ENCODE measurements at places on chromosomes 6 and 20.

- DNase-seq: no peak
These were observed 36.6 kb upstream of the HDAC2 start for GRCh38 chr6:114007516-114007915.

DNA sequence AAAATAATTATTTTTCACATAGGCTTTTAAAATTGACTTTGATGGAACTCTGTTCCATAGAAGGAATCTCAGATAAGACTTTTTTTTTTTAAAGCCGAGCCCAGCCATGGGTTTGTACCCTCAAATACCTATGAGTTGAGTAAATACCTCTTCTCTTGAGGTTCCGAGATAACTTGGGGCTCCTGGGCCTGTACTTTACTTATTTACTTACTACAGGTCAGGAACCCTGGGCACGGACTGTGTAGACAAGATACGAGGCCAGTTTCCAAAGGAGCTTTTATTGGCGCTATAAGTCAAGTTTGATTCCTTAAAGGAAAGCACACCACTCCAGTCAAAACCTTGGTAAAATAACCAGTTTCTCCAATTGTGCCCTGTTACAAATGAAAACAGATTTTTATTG is 7.5 kb downstream of the AFG1L start:
- no peak for DNase-seq

GRCh38 chr6:37041521-37041920 is 36.1 kb downstream of the FGD2 start:
- no peak for DNase-seq

DNA sequence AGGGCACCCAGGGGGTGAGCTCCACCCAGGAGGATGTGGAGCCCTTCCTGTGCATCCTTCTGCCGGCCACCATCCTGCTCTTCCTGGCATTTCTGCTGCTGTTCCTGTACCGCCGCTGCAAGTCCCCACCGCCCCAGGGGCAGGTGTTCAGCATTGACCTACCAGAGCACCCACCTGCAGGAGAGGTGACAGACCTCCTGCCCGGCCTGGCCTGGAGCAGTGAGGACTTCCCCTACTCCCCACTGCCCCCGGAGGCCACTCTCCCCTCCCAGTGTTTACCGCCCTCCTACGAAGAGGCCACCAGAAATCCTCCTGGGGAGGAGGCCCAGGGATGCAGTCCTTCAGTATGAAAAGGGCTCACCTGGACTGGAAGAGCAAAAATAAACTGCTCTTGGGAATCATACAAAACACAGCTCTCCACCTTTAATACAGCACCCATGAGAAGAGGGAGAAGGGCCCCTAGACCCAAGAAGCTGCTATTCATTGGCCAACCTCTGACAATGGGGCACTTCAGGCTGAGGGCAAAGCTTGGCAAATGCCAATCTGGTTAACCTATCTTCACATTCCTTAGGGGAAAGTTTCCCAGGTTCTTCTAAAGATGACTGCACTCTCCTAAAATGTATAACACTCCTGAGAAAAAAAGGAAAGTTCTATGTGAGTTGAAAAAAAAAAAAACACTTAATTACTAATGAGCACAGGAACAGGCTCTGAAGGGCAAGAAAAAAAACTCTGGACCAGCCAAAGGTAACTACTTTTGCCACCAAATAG is 5.0 kb downstream of the SMIM28 start:
- DNase-seq: no peak

- DNase-seq: no peak
These were observed 108.5 kb downstream of the LY86 start for GRCh38 chr6:6696867-6697531.

DNA sequence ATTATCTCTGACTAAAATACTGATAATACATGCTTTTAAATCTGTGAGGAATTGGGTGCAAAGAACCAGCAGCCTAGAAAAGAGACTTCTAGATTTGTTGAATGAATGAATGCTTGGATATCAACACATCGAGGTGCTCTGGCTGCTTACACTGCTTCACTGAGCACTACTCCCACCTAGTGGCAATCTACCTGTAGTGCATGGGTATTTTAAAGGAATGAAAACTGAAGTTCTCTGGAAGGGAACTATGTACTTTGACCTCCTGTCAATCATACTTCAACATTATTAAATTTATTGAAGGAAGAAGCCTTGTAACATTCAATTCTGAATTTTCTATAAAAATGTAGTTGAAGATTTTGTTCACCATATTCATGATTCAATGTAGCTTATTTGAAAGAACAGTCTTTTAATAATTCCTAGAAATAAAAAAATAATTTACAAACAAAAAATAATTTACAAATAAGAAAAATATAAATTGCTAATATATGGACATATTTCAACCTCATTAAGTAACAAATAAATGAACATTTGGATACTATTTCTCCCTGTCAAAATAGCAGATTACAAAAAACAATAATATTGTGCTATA is 111.2 kb upstream of the MMS22L start:
- peak; percentile 37 for DNase-seq

- DNase-seq: no peak
These were observed 103.8 kb upstream of the BEND6 start for GRCh38 chr6:56851074-56851473.

DNA sequence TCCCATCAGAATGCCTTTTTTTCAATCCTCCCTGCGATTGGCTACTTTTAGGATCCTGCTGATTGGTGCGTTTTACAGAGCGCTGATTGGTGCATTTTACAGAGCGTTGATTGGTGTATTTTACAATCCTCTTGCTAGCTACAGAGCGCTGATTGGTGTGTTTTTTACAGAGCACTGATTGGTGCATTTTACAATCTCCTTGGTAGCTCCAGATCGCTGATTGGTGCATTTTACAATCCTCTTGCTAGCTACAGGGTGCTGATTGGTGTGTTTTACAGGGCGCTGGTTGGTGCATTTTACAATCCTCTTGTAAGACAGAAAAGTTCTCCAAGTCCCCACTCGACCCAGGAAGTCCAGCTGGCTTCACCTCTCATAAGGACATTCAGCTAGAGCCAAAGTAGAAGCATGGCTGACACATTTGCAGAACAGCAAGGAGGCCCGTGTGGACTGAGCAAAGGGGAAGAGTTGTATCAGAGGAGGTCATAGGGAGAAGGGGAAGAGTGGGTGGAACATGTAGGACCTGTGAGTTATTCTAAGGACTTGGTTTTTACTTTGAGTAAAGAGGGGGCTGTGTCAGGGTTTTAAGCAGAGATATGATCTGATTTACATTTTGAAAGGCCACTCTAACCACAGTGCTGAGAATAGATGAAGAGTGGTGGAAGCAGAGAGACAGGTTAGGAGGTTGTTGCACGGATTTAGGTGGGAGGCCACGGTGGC is 2.6 kb downstream of the ALDH5A1 start:
- no peak for DNase-seq

DNA sequence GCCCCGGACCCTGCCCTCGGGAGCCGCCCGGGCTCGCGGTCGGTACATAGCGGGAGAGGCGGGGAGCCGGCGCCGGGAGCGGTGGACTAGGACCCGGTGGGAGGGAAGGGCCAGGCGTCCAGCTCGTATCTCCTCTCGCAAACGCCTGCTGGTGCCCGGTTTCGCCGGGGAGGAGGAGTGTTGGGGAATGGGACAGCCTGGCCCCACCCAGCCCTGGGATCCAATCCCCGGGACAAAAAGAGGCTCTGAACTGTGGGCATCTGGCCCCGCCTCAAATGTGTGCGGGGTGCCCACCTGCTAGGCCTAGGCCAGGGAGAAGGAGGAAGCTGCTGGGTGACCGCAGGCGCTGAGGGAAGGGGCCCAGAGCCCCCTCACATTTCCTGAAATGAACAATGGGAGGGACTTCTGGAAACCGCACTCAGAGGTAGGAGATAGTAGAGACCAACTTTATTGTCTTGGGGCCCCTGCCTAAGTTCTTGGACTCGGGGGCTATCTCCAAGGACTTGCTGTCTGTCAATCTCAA is at the start of gene KCNK17:
Gene KCNK17, minus strand, starts transcription at position 147 of the 523 bp plus-strand sequence. Its CDS starts 99 bp downstream, at position 48.
- DNase-seq: no peak

DNA sequence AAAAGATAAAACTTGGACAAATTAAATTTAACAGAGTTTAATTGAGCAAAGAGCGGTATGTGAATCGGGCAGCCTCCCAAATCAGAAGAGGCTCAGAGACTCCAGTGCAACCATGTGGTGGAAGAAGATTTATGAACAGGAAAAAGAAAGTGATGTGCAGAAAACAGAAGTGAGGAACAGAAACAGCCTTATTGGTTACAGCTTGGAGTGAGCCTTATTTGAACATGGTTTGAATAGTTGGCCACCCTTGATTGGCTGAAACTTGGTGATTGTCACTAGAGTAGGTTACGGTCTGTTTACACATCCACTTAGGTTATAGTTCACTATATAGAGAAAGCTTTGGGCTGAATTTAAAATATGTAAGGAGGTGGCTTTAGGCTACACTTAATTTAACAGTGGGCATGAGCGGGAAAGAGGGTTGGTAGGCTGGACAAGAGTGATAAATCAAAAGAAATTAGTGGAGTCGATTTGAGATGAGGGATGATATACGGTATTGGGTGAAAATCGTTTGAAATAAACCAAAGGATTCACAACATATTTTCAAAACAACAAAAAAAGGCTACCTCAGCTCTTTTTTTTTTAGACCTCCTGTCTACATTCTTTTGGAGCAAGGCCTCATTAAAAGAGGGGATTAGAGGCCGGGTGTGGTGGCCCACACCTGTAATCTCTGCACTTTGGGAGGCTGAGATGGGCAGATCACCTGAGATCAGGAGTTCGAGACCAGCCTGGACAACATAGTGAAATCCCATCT is 84.3 kb upstream of the PREP start:
- DNase-seq: no peak

DNA sequence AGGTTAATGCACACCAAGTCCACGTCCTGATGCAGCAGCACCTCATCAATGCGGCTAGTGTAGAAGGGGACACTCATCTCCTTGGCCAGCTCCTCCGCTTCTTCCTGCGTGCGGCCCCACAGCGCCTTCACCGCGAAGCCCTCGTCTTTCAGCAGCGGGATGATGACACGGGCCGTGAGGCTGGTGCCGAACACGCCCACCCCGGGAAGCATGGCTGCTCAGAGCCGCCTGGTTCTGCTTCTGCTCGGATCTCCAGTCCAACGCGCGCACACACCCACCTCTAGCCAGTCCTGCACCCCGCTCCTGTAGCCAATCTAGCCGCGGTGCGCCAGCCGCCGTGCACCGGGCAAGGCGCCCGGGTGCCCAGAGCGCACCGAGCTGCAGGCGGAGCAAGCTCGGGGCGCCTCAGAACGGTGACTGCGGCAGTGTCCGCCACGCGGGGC is 700 bp downstream of the GFOD1 start:
- peak; percentile 50 for DNase-seq

DNA sequence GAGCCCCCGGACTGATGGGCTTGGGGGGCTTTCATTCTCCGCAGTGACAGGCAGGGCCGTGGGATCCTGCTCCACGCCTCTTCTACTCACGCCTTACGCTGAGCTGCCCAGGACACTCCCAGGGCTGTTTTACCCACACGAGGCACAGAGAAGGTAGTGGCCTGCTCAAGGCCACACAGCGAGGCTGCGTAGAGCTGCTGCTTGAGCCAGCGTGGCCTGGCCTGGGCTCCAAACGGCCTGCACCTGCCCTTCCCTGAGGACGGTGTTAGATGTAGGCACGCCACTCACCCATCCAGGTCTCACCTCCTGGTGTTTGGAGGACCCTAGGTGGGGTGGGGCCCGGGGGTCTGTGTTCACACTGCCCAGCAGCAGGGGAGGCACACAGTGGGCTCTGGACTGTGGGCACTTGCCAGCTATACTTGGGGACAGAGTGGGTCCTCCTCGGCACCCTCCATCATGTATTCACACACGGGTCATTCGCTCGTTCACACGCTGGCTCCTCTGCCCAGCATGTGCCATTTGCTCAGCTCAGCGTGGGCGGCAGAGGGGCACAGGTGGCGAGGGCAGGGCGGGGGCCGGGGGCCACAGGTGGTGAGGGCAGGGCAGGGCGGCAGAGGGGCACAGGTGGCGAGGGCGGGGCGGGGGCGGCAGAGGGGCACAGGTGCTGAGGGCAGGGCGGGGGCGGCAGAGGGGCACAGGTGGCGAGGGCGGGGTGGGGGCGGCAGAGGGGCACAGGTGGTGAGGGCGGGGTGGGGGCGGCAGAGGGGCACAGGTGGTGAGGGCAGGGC is 18.4 kb upstream of the RBBP8NL start:
- no peak for DNase-seq

GRCh38 chr6:43724914-43725642 is 37.5 kb upstream of the MRPS18A start:
- DNase-seq: peak; percentile 61

- no peak for DNase-seq
These were observed 39.5 kb downstream of the NKX2-4 start for GRCh38 chr20:21357844-21358243.

GRCh38 chr6:159467473-159468041 is 225.5 kb downstream of the SOD2 start:
- no peak for DNase-seq

- DNase-seq: no peak
These were observed 121.6 kb upstream of the GJE1 start for GRCh38 chr6:142011156-142011555.

DNA sequence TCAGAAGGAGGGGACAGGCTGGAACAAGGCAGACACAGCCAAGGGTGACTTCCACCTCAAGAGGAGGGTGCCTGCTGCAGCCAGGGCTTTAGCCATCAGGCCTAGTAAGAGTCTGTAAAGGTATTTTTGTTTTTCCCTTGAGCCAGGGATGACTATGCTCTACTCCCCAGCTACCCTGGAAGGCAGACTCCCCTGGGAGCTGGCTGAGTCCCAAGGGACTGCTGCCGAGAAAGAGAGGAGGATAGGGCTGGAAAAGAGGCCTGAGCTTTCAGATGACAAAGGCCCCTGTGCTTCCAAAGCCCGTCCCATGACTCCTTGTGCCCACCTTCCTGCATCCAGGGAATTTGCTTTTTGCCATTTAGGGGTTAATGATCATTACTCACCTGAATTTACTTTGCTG is 14.0 kb upstream of the GSTA4 start:
- DNase-seq: no peak

- DNase-seq: no peak
These were observed 57.9 kb upstream of the MLN start for GRCh38 chr6:33861722-33862121.

DNA sequence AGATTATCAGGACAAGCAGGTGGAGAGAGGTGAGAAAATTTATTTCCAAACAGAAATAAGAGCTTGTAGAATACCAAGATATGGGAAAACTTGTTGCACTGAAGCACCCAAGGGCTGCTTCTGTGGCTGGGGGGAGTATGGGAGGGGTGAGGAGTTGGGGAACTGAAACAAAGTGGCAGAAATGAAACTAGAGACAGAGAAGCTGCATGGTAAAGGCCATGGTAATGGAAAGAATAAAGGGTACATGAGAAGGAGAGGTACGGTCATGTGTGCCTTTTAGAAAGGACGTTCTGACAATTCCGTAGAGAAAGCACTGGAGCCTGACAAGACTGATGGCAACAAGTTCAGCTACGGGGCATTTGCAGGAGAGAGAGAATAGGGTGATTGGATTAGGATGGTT is 51.6 kb upstream of the RIN2 start:
- no peak for DNase-seq
